ENCODE measurements at places on chromosomes 6 and 20.

DNA sequence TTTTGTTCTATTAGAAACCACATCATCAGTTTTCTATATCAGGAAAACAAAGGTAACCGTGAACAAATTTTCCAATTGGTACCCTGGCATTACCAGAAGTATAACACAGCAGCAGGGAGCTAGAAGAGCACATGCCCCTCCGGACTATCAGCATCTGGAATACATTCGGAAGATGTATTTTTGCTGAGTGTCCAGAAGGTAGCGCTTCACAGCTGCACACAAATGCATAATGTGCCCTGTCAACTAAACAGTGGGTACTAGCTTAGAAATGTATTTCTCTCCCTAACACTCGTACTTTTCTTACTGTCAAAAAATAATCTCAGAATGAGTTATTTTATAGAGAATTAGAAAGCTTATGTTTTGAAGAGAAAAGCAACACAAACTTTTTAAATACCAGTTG lies 77.6 kb downstream of the HUS1B start:
- H3K36me3 ChIP-seq, result peaks cover 30% of the 10 kb centered on the region
- H3K4me1 ChIP-seq, result peaks cover 35% of the 10 kb centered on the region
- DNase-seq, result no peak

- H3K27me3 ChIP-seq, result no peaks in the 10 kb centered on the region
- no peaks in the 10 kb centered on the region for H3K36me3 ChIP-seq
- DNase-seq, result no peak
- H3K4me3 ChIP-seq, result no peak overlapping the region
- H3K27ac ChIP-seq, result no peak overlapping the region
These were observed 317.8 kb downstream of the CDH4 start for GRCh38 chr20:61569825-61570224.

DNA sequence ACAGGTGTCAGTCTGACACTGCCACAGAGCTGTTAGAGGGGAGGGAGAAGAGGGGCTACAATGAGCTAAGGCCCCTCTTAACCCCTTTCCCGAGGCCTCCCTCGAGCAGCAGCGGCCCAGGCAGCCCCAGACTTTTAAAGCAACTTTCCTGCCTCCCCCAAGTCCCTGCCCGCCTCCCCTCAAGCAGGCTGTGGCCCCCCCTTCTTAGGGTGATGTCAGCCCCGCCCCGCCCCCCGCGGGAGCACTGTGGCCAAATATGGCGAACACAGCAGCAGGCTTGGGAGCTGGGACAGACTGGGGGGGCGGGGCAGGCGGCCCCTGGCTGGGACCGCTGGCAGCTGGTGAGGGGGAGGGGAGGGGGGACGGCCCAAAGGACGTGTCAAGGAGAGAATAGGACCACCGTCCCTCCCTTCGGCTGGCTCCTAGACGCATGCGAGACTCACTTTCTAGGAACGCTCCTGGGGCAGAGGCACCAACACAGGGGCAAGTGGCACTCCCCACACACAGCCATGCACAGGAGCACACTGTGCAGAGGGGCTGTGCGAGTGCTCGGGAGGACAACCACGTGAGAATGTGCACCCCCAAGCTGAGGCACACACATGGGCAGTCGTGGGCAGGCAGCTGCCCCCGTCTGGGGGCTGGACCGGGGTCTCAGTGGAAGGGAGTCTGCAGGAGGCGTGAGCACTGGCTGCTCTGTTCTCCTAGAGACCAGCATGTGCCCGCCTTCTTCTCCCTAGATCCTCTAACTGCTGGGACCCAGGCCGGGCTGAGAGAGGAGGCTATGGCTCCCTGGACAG lies 6.7 kb downstream of the TEAD3 start:
- no peak overlapping the region for H3K4me3 ChIP-seq
- H3K4me1 ChIP-seq, result peaks cover 5% of the 10 kb centered on the region
- peaks cover 1% of the 10 kb centered on the region for H3K27me3 ChIP-seq
- no peaks in the 10 kb centered on the region for H3K36me3 ChIP-seq
- no peak for DNase-seq
- H3K27ac ChIP-seq, result no peak overlapping the region

GRCh38 chr20:3842348-3842930 lies 4.2 kb upstream of the MAVS start:
- peaks cover 2% of the 10 kb centered on the region for H3K36me3 ChIP-seq
- peaks cover 1% of the 10 kb centered on the region for H3K27me3 ChIP-seq
- H3K4me1 ChIP-seq, result peaks cover 12% of the 10 kb centered on the region

- DNase-seq, result no peak
- H3K36me3 ChIP-seq, result no peaks in the 10 kb centered on the region
- no peaks in the 10 kb centered on the region for H3K27me3 ChIP-seq
- H3K27ac ChIP-seq, result no peak overlapping the region
- peaks cover 5% of the 10 kb centered on the region for H3K4me1 ChIP-seq
These were observed 10.7 kb downstream of the FIG4 start for GRCh38 chr6:109701774-109702173.

DNA sequence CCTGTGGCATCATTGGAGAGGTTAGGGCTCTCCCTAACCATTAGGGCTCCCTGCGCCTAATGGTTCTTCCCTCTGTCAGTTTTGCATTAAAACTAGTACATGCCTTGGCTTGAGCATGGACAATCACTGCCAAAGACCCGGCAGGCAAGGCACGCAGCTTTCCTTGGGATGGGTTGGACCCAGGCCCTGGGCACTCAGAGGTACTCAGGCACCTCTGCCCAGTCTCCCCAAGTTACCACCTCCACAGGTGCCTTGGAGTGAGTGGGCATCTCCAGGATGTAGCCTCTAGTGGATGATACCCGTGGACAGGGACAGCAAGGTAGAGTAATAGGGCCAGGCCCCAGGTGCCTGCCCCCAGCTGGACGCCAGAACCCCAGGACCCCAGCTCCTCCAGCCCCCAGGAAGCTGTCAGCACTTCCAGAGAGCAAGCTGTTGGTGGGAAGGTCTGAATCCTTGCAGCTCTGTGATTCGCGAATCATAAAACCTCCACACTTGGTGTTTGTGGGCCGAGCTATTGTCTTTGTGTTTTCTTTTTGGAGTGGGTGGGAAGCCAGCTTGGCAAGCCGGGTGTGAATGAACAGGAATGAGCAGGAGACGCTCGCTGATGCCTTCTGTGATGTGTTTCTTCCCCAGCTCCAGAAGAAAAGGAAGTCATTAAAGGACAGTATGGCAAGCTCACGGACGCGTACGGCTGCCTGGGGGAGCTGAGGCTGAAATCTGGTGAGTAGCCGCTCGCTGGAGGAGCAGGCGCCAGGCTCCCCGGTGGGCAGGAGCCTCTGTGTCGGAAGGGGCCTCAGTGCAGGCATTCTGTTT lies 35.1 kb downstream of the SYNJ2 start:
- H3K4me3 ChIP-seq, result no peak overlapping the region
- H3K27me3 ChIP-seq, result no peaks in the 10 kb centered on the region
- H3K27ac ChIP-seq, result no peak overlapping the region
- DNase-seq, result no peak

GRCh38 chr6:131787079-131787478 lies 20.7 kb upstream of the ENPP1 start:
- H3K4me1 ChIP-seq, result no peaks in the 10 kb centered on the region
- DNase-seq, result no peak
- H3K27me3 ChIP-seq, result no peaks in the 10 kb centered on the region
- H3K27ac ChIP-seq, result no peak overlapping the region
- H3K4me3 ChIP-seq, result no peak overlapping the region

GRCh38 chr20:9141070-9141469 lies 72.2 kb downstream of the PLCB4 start:
- H3K27ac ChIP-seq, result no peak overlapping the region
- no peaks in the 10 kb centered on the region for H3K4me1 ChIP-seq
- no peaks in the 10 kb centered on the region for H3K36me3 ChIP-seq
- no peak for DNase-seq

GRCh38 chr20:25496968-25497401 lies 88.3 kb downstream of the NINL start:
- H3K4me1 ChIP-seq, result no peaks in the 10 kb centered on the region
- no peak overlapping the region for H3K27ac ChIP-seq
- no peak for DNase-seq
- H3K27me3 ChIP-seq, result no peaks in the 10 kb centered on the region
- no peaks in the 10 kb centered on the region for H3K36me3 ChIP-seq
- no peak overlapping the region for H3K4me3 ChIP-seq

- no peaks in the 10 kb centered on the region for H3K4me1 ChIP-seq
- no peak overlapping the region for H3K4me3 ChIP-seq
- no peaks in the 10 kb centered on the region for H3K36me3 ChIP-seq
These were observed 90.4 kb downstream of the MOXD1 start for GRCh38 chr6:132310921-132311320.

DNA sequence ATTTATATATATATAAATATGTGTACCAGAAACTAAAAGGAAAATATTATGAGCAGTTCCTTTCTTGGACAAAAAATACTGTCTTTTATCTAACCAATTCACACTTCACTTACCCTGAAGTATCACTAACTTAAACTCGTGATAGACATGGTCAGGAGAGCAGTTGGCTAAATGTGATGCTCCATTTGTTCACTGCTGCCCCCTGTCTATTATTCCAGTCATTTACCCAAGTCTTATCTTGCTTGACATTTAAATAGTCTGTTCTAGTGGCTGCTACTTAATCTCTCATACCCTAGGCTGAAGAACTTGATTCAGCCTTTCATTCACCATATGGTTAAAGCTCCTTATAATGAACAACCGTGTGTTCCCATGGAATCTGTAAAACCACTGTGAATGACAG lies 789.6 kb upstream of the EYS start:
- H3K36me3 ChIP-seq, result no peaks in the 10 kb centered on the region
- no peaks in the 10 kb centered on the region for H3K27me3 ChIP-seq
- H3K4me3 ChIP-seq, result no peak overlapping the region
- no peaks in the 10 kb centered on the region for H3K4me1 ChIP-seq
- no peak overlapping the region for H3K27ac ChIP-seq

- peaks cover 27% of the 10 kb centered on the region for H3K36me3 ChIP-seq
- H3K27ac ChIP-seq, result no peak overlapping the region
- DNase-seq, result peak; percentile 37
These were observed 58.7 kb downstream of the VAPB start for GRCh38 chr20:58447511-58448391.

GRCh38 chr6:35552285-35552917 lies 39.7 kb upstream of the TULP1 start:
- H3K4me3 ChIP-seq, result no peak overlapping the region
- peaks cover 3% of the 10 kb centered on the region for H3K36me3 ChIP-seq
- H3K27ac ChIP-seq, result no peak overlapping the region
- H3K27me3 ChIP-seq, result peaks cover 14% of the 10 kb centered on the region
- peak; percentile 40 for DNase-seq

DNA sequence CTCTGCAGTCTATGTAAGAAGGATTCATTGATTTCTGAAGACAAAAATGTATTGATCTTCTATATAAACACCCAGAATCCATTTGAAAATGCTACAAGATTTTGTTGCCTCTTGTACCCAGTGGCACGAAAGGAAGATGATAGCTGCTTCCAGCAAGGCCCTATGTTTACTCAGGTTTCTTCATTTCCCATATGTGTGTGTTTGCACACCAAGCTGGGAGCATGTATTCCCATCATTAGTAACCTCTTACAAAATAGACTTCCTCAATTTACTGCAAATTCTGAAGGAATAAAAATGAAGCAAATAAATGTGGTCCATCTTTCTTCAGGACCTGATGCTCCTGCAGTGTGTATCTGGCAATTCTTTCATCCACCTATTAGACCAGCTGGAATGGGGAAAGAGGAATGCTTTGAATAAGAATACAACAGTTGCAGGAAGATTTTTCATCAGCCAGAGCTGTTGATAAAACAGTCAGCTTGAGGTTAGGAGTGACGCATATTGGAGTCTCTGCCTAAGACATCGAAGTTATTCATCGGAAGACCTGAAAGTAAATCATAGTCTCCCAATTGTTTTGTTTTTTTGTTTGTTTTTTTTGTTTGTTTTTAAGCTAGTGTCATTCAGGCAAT lies 132.3 kb downstream of the PDE7B start:
- H3K27ac ChIP-seq, result no peak overlapping the region
- no peaks in the 10 kb centered on the region for H3K4me1 ChIP-seq
- H3K36me3 ChIP-seq, result no peaks in the 10 kb centered on the region
- DNase-seq, result no peak

GRCh38 chr6:170122651-170123050 lies 168.2 kb downstream of the DLL1 start:
- no peak overlapping the region for H3K4me3 ChIP-seq
- DNase-seq, result no peak
- peaks cover 2% of the 10 kb centered on the region for H3K27me3 ChIP-seq

- H3K27ac ChIP-seq, result peak overlapping the region; percentile 96
- H3K36me3 ChIP-seq, result peaks cover 27% of the 10 kb centered on the region
- H3K4me1 ChIP-seq, result peaks cover 43% of the 10 kb centered on the region
These were observed 806 bp downstream of the LEMD2 start for GRCh38 chr6:33787954-33788693.

GRCh38 chr20:18645851-18646250 lies 58.0 kb downstream of the DTD1 start:
- no peak overlapping the region for H3K4me3 ChIP-seq
- no peaks in the 10 kb centered on the region for H3K4me1 ChIP-seq
- H3K27ac ChIP-seq, result no peak overlapping the region
- no peak for DNase-seq

DNA sequence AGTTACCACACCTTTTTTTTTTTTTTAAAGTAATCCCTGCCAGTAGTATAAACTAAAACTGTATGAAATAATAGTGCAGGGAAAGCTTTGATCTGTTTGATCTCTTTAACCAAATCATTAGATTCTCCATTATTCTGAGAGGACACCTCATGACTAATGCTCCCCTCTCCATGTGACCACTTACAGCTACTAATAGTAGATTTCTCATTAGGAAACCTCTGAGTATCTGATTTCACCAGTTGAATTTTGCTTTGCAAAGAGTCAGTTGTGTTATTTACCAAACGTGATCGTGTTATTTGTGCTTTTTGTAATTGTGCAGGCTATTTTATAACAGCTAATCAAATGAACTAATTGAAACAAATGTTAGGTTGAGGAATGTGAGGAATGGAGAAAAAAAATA lies 12.5 kb downstream of the CASP8AP2 start:
- peaks cover 14% of the 10 kb centered on the region for H3K36me3 ChIP-seq
- H3K4me3 ChIP-seq, result no peak overlapping the region
- H3K4me1 ChIP-seq, result peaks cover 31% of the 10 kb centered on the region
- H3K27ac ChIP-seq, result no peak overlapping the region

- peak overlapping the region; percentile 58 for H3K4me3 ChIP-seq
- peaks cover 40% of the 10 kb centered on the region for H3K27me3 ChIP-seq
- no peaks in the 10 kb centered on the region for H3K36me3 ChIP-seq
- no peak overlapping the region for H3K27ac ChIP-seq
These were observed 8.8 kb downstream of the DUSP15 start for GRCh38 chr20:31861385-31862156.

GRCh38 chr6:75155631-75156030 lies 50.2 kb downstream of the COL12A1 start:
- DNase-seq, result no peak
- no peaks in the 10 kb centered on the region for H3K36me3 ChIP-seq
- no peaks in the 10 kb centered on the region for H3K4me1 ChIP-seq
- no peak overlapping the region for H3K27ac ChIP-seq

GRCh38 chr6:85756982-85757381 lies 114.3 kb upstream of the SYNCRIP start:
- H3K4me3 ChIP-seq, result no peak overlapping the region
- DNase-seq, result no peak
- H3K27me3 ChIP-seq, result peaks cover 7% of the 10 kb centered on the region

DNA sequence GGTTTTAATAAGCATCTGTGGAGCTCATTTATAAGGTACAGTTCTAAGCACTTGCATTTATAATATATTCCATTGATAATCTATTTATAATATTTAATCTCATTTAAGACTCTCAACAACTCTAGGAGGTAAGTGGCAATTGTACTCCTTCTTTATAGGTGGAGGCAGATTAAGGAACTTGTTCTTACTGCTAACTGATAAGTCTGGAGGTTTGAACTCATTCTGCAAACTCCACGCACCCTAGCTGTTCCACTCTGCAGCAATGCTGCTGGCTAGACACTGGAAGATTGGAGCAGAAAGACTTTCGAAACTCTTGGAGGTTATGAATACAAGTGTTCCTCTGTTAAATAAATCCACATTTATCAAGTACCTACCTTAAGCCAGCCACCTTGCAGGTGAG lies 793 bp upstream of the HDAC2 start:
- peaks cover 2% of the 10 kb centered on the region for H3K36me3 ChIP-seq
- DNase-seq, result no peak
- peaks cover 34% of the 10 kb centered on the region for H3K4me1 ChIP-seq
- H3K4me3 ChIP-seq, result peak overlapping the region; percentile 39

All from activated T-helper 1 cell treated with anti-CD3 and anti-CD28 coated beads, Interleukin-12 subunit alpha, Interleukin-12 subunit beta, Interleukin-2, Interleukin-4 antibody, amounts not matched to agents 30 ng/mL and 10 ng/mL and 1 ng/mL, durations not matched to agents 14 hours and 24 hours and 36 hours (primary cell).